Stimulated activated CD8-positive, alpha-beta memory T cell treated with anti-CD3 and anti-CD28 coated beads, Interleukin-2, amount 100 ng/mL, for 48 hours (primary cell): ENCODE measurements at places on chromosomes 12 and 14.

- DNase-seq = no peak
Observed at GRCh38 chr12:104896146-104896545, 61.9 kb downstream of the SLC41A2 start.

GRCh38 chr12:57161491-57161890 lies 14.1 kb upstream of the LRP1-AS start:
- no peak for DNase-seq

GRCh38 chr12:120933786-120934185 lies 29.6 kb upstream of the SPPL3 start:
- no peak for DNase-seq

DNA sequence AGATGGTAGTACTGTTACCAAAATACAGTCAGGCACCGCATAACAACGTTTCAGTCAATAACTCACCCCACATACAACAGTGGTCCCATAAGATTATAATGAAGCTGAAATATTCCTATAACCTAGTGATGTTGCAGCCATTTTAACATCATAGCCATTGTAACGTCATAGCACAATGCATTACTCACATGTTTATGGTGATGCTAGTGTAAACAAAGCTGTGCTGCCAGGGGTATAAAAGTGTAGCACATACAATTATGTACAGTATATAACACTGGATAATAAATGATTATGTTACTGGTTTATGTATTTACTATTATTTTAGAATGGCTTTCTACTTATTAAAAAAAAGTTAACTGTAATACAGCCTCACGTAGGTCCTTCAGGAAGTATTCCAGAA lies 37.0 kb downstream of the GPR137C start:
- no peak for DNase-seq

DNA sequence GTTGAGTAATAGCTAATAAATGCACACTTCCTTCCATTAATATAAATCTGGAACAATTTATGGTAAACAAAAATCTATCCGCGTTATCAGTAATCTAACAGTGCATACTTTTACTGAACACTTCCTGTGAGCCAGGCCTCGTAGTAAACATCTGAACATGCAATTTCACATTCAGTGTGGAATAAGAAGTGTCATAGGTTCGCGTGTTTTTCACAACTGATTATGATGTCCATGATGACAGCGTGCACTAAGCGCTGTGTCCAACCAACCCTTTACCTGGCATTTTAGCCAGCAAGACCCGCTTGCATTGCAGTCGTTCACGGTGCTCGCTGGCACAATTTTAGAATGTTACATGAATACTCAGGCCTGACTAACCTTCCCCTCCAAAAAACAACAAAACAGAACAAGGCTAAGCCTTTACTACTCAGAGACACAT lies 2.1 kb downstream of the PNMA1 start:
- no peak for DNase-seq

DNA sequence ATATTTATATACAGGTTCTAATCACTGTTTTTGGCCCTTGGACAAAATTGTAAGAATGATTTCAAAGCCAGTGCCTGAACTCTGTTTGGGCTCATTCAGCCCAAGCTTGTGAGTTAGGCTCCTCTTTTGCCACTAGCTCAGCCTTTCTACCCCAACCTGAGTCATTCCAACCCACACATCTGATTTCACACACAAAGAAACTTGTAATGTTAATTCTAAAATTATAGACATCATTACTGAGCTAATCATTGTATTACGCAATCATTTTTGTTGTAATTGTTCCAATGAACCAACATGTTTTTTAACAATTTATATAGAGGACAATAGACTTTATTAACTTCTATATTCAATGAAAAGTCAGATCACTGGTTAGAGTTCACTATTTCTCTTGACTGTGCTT lies 441.1 kb downstream of the ETNK1 start:
- DNase-seq = no peak

DNA sequence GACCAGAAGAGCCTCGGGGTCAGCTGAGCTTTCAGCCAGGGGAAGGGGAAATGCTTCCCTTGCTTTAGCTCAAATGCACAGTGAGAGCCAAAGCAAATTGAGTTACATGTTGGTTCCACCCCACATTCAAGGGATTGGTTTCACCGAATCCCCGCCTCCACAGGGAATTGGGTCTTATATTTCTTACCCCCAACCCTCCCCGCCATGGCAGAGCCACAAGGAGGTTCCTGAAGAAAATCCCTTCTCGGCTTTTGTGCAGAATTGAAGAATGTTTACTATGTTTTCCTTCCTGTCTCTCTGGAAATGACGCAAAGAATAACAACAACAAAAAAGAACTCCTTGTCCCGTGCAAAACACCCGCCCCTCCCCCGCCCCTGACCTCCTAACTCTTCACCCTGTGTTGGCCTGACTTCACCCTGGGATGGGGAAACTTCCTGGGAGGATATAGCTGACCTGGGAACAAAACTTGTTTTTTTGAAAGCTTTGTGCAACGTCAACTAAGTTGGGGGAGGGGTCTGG lies 21.9 kb upstream of the CIPC start:
- DNase-seq = no peak

DNA sequence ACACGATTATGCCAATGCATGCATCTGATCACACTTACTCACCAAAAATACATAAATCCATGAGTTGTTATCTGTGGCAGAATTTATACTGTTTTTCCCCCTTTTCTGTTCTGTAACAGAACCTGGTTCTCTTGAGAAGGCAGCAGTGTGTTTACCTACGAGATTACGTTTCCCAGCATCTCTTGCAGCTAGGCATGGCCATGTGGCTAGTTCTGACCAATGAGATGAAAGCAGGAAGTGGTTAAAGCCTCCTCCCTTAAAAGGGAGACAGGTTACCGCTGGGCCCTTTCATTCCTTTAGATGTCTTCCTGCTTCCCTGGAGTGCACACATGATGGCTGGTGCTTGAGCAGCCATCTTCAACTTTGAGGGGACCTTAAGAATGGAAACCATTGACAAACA lies 11.7 kb upstream of the ASPG start:
- no peak for DNase-seq

DNA sequence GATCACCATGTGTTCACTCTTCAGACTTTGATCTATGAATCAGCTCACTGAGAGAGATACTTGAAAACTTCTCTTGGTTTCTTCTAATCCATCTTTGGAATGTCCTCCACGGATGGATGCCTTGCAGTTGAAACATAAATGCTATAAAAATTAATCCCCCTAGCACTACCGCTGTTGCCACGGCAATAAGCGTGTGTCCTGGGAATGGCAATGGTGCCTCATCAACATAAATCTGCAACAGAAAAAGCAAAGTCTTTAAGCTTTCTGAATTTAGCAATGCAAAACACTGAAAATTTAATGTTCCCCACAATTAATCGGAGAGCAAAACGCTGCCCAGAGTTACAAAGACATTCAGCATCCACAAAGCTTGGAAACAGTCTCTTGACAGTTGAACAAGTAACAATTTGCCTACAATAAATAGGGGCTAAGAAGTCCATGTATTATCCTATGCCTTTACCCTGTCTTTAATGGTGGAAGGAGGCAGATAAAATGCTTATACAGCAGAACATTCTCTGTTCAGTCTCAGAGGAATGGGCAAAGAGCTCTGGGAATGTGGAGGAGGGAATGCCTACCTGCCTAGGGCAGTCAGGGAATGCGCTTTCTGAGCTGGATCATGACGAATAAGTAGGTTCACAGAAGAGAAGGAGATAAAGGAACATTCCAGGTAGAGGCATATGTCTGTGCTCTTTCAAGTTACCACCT lies 70.9 kb upstream of the PPP4R3A start:
- DNase-seq = no peak

GRCh38 chr14:89455412-89455811 lies 38.4 kb upstream of the FOXN3 start:
- DNase-seq = no peak

DNA sequence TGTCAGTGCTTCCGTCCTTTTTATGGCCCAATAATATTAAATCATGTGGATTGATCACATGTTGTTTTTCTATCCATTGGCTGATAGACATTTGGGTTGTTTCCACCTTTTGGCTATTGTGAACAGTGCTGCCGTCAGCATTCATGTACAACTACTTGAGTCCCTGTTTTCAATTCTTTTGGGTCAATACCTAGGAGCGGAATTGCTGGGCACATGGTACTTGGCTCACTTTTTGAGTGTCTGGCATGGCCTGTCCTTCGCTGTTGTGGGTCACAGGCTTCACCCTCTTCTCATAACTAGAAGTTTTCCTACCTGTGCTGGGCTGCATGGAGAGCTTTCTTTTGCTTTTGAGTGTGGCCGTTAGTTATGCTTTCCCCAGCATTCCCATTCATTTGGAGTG lies 72.7 kb downstream of the DNAH10 start:
- no peak for DNase-seq
